ENCODE measurements at places on chromosomes 11 and 22. TPM values are rescaled to one million over a fixed set of nuclear protein-coding genes. Genes with fewer than 3 reads are reported as not detected.

The KCNE3 gene
- total RNA-seq: not detected

GRCh38 chr22:46587492-46588278 is 32.5 kb upstream of the GRAMD4 start:
- H3K27me3 ChIP-seq: no peaks in the 10 kb centered on the region
- peak overlapping the region; percentile 72 for H3K27ac ChIP-seq
- peak; percentile 54 for DNase-seq
- peak overlapping the region; percentile 21 for H3K4me3 ChIP-seq
- no peaks in the 10 kb centered on the region for H3K36me3 ChIP-seq

The SLC5A12 gene
- total RNA-seq: not detected

- no peak overlapping the region for H3K27ac ChIP-seq
- DNase-seq: no peak
- H3K4me1 ChIP-seq: peaks cover 51% of the 10 kb centered on the region
- peaks cover 7% of the 10 kb centered on the region for H3K36me3 ChIP-seq
These were observed 111.9 kb downstream of the MRTFA start for GRCh38 chr22:40524392-40525249.

DNA sequence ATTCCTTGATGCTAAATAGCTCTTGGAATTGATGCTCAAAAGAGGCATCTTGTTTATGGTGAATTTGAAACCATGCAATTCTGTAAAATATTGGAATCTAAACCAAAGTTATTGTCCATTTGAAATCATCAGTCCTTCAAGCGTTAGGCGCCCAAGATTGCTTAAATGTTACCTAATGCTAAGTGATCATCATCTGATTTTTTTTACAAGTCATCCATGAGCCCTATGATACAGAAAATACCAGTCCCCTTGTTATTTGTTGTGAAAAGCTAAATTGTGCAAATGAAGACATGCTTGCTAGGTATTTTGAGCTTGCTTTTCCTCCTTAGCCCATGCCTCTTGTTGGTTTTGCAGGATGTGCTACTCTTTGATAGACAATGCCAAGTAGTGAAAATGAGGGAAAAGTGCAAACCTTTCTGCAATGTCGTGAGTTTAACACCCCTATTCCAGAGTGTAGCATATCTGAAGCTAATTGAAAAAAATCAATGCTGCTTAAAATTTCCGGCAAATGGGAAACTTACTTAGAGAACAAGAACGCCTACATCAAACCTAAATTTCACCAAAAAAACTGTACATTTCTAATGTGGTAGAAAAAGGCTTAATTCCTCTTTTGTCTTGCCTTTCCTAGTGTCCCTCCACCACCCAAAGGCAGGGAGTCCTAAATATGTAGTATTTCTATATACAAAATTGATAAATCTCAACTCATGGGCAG is 1.9 kb downstream of the GRK3 start:
- peaks cover 9% of the 10 kb centered on the region for H3K27me3 ChIP-seq
- H3K27ac ChIP-seq: no peak overlapping the region
- peak overlapping the region; percentile 74 for H3K4me3 ChIP-seq
- DNase-seq: no peak

GRCh38 chr11:62613291-62613778 is 278 bp downstream of the ROM1 start:
- H3K27ac ChIP-seq: peak overlapping the region; percentile 87
- H3K36me3 ChIP-seq: peaks cover 37% of the 10 kb centered on the region
- DNase-seq: no peak
- peaks cover 35% of the 10 kb centered on the region for H3K4me1 ChIP-seq
- H3K4me3 ChIP-seq: peak overlapping the region; percentile 35

GRCh38 chr11:76660533-76661305 is 9.8 kb downstream of the LRRC32 start:
- peaks cover 12% of the 10 kb centered on the region for H3K4me1 ChIP-seq
- no peak overlapping the region for H3K27ac ChIP-seq
- H3K27me3 ChIP-seq: no peaks in the 10 kb centered on the region
- DNase-seq: no peak
- H3K36me3 ChIP-seq: no peaks in the 10 kb centered on the region

The FBLN1 gene
- total RNA-seq: not detected

DNA sequence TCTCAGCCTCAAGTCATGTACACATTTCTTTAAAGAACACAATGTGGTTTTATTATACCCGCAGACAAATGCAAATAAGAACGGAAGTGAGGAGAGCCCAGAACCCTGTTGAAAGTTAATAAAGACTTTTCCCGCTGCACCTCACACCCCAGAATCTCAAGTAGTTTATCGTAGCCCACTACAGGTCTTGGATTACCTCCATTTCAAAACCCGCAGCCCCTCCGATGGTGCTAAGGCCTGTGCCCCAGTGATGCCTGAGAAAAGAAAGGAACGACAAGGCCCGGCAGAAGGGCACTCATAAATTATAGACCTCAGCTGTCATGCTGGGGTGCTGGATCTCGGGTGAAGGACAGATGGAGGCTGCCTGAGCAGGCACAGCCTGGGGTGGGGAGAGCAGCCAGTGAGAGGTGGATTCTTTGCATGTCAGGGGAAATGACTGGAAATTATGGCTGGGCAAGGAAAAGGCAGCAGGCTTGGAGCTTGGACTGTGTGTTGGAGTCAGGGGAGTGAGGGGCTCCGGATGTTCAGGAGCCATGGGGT is 354.1 kb downstream of the NTM start:
- H3K4me3 ChIP-seq: no peak overlapping the region
- no peaks in the 10 kb centered on the region for H3K4me1 ChIP-seq
- H3K27ac ChIP-seq: no peak overlapping the region
- H3K36me3 ChIP-seq: no peaks in the 10 kb centered on the region

DNA sequence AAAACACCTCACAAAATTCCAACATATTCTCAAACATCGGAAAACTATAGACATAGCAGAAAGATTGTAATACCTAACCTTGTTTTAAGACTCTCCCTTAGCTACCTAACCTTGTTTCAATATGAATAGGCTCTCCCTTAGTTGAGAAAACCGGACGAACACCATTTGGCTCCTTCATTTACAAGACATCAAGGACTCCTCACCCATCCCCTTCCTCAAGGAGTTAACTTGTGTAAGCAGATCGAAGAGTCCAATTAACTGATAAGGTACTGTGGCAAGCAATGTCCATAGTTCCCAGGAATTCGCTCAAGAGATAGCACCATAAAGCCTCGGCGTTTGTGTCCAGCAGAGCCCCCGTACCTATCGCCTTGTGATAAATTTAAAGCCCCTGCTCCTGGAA is 4.6 kb upstream of the ACRV1 start:
- H3K27ac ChIP-seq: no peak overlapping the region
- H3K4me1 ChIP-seq: no peaks in the 10 kb centered on the region
- no peaks in the 10 kb centered on the region for H3K27me3 ChIP-seq
- no peak for DNase-seq

The LBHD1 gene
- 11.9 TPM for total RNA-seq

The LDHAL6A gene
- not detected for total RNA-seq

DNA sequence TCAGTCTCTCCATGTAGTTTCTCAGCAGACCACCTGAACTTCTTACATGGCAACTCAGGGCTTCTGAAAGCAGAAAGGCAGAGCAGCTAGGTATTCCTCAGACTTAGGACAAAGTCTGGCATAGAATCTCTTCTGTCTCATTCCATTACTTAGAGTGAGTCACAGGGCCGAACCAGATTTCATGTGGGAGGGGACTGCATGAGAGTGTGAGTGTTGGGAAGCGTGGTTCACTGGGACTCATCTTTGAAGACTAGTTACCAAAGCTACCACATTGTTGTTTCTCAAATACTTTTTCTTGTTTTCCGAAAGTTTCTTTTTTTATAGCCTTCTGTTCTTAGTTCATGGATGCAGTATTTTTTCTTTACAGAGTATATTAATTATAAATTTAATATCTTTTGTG is 36.1 kb upstream of the SCN3B start:
- DNase-seq: peak; percentile 48
- no peaks in the 10 kb centered on the region for H3K36me3 ChIP-seq
- peaks cover 20% of the 10 kb centered on the region for H3K27me3 ChIP-seq
- no peak overlapping the region for H3K27ac ChIP-seq
- H3K4me1 ChIP-seq: peaks cover 3% of the 10 kb centered on the region
- H3K4me3 ChIP-seq: no peak overlapping the region

The TMEM218 gene
- 11.3 TPM for total RNA-seq

Measured in activated CD4-positive, alpha-beta T cell treated with anti-CD3 and anti-CD28 coated beads for 36 hours (primary cell).